Pancreas (tissue), 10 donors: ENCODE measurements at places on chromosomes 6 and 20.

GRCh38 chr6:32718879-32719278, 22.3 kb upstream of the HLA-DQA2 start:
- no peaks in the 10 kb centered on the region for H3K36me3 ChIP-seq
- no peak overlapping the region for H3K4me3 ChIP-seq
- no peak for DNase-seq
- no peaks in the 10 kb centered on the region for H3K4me1 ChIP-seq

- no peaks in the 10 kb centered on the region for H3K36me3 ChIP-seq
- DNase-seq, result no peak
- no peaks in the 10 kb centered on the region for H3K27me3 ChIP-seq
- H3K4me3 ChIP-seq, result no peak overlapping the region
Measured at GRCh38 chr6:81996414-81996813, 243.9 kb upstream of the TENT5A start.

DNA sequence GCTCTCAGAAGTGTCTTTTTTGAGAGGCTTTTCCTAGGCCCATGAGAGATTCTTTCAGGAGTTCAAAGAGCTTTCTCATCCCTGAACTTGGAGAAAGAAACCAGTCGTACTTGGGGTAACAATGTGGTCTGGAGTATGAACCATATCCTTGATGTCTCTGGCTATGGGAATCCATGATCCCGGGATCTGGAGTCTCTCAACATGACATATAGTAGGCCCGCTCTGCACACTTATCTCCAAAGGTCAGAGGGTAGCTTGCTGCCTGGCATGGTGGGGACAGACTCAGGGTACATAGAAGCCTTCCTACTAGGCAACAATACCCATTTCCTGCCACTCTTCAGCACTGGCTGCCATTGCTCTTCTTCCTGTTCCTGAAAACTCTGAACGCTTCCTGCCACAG, 42.2 kb upstream of the NFATC2 start:
- H3K4me1 ChIP-seq, result no peaks in the 10 kb centered on the region
- no peak overlapping the region for H3K4me3 ChIP-seq
- no peak overlapping the region for H3K27ac ChIP-seq
- DNase-seq, result no peak
- no peaks in the 10 kb centered on the region for H3K36me3 ChIP-seq

DNA sequence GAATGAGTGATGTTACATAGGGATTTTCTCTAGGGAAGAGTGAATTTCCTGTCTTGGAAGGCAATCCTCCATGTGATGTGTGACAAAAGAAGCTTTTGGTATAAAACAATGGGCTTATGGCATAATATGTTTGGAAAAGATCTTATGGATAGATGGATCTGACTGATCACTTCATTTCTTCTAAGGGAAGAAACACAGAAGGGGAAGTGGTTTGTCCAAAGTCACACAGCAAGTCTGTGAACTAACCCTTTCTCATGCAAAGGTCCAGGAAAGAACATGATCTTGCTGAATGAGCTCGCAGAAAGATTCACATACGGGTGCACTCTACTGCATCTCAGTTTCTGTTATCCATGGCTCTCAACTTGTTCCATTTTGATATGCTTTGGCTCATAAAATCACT, 575.9 kb upstream of the JAG1 start:
- no peak for DNase-seq
- H3K4me3 ChIP-seq, result no peak overlapping the region
- H3K27ac ChIP-seq, result no peak overlapping the region
- H3K4me1 ChIP-seq, result no peaks in the 10 kb centered on the region

DNA sequence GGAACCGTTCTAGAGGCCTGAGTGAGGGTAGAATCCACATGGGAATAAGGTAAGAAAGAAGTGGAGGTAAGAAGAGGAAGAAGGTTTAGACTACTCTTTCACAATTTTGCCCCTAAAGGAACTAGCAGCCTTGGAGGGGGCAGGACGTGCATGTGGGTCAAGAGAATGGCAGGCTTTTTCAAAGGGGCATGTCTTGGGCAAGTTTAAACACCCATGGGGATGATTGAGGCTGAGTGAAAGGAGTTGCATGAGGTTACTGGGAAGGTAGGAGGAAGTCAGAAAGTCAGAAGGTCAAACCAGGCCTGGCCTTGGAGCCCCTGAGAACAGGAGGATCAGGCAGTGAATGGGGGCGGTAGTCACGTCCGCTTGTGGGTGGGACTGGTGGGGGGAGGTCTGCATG, 10.2 kb downstream of the ADA start:
- DNase-seq, result no peak
- H3K27ac ChIP-seq, result no peak overlapping the region
- no peaks in the 10 kb centered on the region for H3K36me3 ChIP-seq
